ENCODE measurements at places on chromosomes 11 and 22.

DNA sequence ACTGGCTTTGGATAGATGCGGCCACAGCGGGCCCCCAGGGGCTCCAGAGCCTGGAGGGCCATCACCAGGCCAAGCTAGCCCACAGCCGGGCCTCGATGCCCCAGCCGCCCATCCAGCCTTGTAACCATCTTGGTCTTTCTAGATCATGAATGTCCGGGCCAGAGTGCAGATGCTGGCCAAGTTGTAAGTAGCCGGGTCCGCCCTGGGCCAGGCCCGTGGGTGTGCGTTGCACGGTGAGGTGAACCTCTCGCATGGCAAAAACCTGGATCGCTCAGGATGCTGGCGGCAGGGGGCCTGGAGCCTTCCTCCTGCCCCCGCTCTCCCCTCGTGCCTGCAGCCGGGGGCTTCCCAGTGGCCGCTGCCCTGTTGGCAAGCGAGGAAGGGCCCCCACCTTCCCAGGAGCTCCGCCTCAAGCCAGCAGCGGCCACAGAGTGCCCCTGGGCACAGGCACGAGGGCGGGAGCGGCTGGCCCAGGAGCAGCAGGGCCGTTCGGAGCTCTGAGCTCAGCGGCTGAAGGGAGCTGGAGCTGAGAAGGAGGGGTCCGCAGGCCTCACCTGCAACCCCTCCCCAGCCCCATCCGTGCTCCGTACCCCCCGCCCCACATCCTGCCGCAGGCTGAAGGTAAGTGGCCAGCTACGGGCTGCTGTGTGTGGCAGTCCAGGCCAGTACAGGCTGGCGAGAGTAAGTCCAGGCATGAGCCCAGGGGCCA lies 10.9 kb upstream of the MRPL23 start:
- no peaks in the 10 kb centered on the region for H3K36me3 ChIP-seq
- H3K27me3 ChIP-seq = no peaks in the 10 kb centered on the region
- no peaks in the 10 kb centered on the region for H3K4me1 ChIP-seq
- no peak for DNase-seq

DNA sequence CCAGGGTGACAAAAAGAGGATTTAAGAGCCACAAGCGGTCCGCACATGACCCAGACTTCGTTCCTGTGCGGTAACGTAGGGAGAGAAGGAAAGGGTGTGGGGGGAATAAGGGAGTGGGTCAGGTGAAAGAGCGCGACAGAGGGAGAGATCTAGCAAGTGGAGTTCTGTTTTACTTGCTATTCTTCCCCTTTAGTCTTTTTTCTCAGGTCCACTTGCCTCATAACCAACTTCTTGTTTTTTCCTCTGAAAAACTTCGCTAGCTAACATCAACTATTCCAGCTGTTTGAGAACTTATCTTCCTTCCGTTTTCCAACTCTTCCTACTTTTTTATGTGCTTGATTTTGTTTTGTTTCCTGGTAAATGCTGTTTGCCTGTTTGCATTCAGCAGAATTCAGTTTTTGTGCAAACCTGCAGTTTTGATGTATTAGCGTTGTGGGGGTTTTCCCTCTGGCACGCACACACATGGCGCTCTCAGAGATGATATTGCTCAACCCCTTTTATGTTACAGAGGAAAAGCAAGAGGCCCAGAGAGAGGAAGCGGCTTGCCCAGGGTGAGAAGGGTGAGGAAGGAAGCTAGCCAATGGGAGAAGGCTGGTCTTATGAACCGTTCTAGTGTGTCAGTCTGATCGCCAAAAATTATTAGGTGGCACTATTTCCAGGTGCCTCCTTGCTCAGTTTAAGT lies 592 bp upstream of the CTSC start:
- no peaks in the 10 kb centered on the region for H3K4me1 ChIP-seq
- no peaks in the 10 kb centered on the region for H3K27me3 ChIP-seq
- H3K27ac ChIP-seq = peak overlapping the region; percentile 93
- H3K4me3 ChIP-seq = peak overlapping the region; percentile 84

- no peak overlapping the region for H3K4me3 ChIP-seq
- H3K4me1 ChIP-seq = no peaks in the 10 kb centered on the region
These were observed 54.2 kb downstream of the DENND5A start for GRCh38 chr11:9210922-9211320.

- H3K27me3 ChIP-seq = no peaks in the 10 kb centered on the region
- H3K36me3 ChIP-seq = no peaks in the 10 kb centered on the region
- no peaks in the 10 kb centered on the region for H3K4me1 ChIP-seq
- no peak overlapping the region for H3K27ac ChIP-seq
These were observed 140.1 kb downstream of the ST3GAL4 start for GRCh38 chr11:126495281-126496220.

DNA sequence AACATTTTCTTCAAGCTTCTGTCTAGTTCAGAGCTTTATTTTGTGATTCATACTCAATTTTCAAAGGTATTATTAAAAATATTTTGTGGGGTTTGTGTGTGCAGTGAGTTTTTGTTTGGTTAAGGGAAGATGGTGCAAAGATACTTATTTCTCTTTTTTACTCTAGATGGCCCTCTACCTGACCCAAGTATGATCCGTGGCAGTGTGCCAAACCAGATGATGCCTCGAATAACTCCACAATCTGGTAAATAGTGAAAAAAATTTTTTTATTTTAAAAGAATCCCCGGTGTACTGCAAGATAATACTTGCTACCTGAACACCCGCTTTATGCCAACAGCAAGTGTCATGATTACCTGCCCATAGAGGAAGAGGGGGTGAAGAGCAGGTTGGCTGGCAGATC lies 54.2 kb downstream of the EP300 start:
- no peaks in the 10 kb centered on the region for H3K27me3 ChIP-seq
- DNase-seq = no peak
- H3K36me3 ChIP-seq = no peaks in the 10 kb centered on the region
- H3K4me3 ChIP-seq = no peak overlapping the region
- H3K27ac ChIP-seq = no peak overlapping the region

- H3K36me3 ChIP-seq = no peaks in the 10 kb centered on the region
- no peak overlapping the region for H3K27ac ChIP-seq
- no peak for DNase-seq
- no peaks in the 10 kb centered on the region for H3K4me1 ChIP-seq
- no peaks in the 10 kb centered on the region for H3K27me3 ChIP-seq
These were observed 73.1 kb downstream of the FBLN1 start for GRCh38 chr22:45575607-45576272.

- no peak overlapping the region for H3K4me3 ChIP-seq
- H3K27me3 ChIP-seq = no peaks in the 10 kb centered on the region
- no peak for DNase-seq
- no peaks in the 10 kb centered on the region for H3K4me1 ChIP-seq
These were observed 2.5 kb downstream of the CELF1 start for GRCh38 chr11:47550288-47551047.

DNA sequence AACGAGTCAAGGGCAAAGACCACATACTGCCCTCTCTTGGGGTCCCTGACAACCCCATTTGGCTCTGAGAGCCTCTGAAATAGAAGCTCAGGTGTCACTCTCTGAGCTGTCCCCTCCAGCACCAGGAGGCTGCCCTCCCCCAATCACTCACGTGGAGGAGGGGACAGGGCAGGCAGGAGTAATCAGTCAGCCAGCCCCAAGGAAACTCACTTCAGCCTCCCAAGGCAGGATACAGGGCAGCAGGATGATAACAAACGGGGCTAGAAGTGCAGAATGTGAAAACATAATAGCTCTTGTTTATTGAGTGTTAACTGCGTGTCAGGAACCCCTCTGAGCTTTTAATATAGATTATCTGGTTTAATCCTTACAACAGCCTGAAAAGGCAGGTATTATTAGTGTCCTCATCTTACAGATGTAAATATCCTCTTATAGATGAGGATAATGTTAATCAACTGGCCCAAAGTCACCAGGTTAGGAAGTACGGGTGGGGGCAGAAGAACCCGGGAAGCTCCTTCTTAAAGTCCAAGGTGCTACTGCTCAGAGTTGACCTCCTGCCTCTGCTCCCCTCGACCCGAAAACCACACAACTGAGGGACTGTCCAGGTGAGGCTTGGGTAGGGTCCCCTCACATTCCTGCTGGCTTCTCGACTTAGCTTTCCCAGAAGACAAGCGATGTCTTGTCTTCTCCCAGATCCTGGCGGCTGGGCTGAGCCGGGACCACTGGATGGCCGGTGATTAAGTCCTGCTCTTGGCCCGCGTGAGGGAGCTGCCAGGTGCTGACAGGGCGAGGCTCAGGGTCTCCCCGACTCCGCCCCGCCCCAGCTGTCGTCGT lies 2.7 kb downstream of the CHRM4 start:
- no peak overlapping the region for H3K27ac ChIP-seq
- peaks cover 15% of the 10 kb centered on the region for H3K4me1 ChIP-seq
- no peak overlapping the region for H3K4me3 ChIP-seq
- H3K27me3 ChIP-seq = no peaks in the 10 kb centered on the region

DNA sequence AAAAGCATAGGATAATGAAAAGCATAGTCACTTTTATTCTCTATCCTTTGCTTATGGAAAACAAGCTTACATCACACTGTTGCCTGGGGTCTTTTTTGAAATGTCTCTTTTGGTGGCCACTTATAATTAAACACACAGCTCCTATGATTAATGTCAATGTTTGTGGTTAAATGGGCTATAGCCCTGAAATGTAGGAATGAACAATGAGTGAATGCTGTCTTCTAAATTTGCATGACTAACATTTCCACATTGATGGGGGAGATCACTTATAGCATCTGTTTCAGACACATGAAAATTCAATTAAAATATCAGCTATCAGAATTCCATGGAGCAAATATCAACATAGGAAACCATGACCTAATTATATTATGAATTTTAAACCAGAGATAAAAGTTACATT lies 171.4 kb upstream of the FAT3 start:
- no peak overlapping the region for H3K27ac ChIP-seq
- no peaks in the 10 kb centered on the region for H3K27me3 ChIP-seq
- no peak for DNase-seq
- H3K4me1 ChIP-seq = no peaks in the 10 kb centered on the region
- H3K36me3 ChIP-seq = no peaks in the 10 kb centered on the region

GRCh38 chr22:49598338-49598737 lies 229.3 kb downstream of the BRD1 start:
- H3K4me1 ChIP-seq = no peaks in the 10 kb centered on the region
- no peak for DNase-seq
- no peak overlapping the region for H3K27ac ChIP-seq
- H3K4me3 ChIP-seq = no peak overlapping the region

DNA sequence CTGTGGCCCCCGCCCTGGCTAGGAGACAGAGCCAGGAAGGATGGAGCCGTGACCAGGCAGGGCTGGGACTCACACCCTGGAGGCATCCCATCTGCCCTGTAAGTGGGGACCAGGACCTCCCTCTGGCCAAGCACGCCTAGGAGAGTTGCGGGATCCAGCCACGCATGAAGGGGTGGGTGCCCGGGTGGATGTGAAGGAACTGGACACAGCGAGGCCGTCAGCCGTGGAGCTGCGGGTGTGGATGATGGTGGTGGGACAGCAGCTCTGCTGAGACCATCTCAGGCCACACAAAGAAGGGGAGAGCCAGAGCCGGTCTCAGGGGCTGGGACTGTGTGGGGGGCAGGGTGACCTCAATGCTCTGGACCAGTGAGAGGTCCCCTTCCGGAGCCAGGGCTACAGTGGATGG lies 746.4 kb downstream of the BRD1 start:
- H3K4me1 ChIP-seq = no peaks in the 10 kb centered on the region
- H3K27me3 ChIP-seq = no peaks in the 10 kb centered on the region
- DNase-seq = peak; percentile 23
- no peaks in the 10 kb centered on the region for H3K36me3 ChIP-seq
- no peak overlapping the region for H3K27ac ChIP-seq
- no peak overlapping the region for H3K4me3 ChIP-seq

- DNase-seq = no peak
- H3K27ac ChIP-seq = no peak overlapping the region
- H3K4me3 ChIP-seq = no peak overlapping the region
- no peaks in the 10 kb centered on the region for H3K27me3 ChIP-seq
- no peaks in the 10 kb centered on the region for H3K4me1 ChIP-seq
These were observed 6.2 kb downstream of the ROBO4 start for GRCh38 chr11:124891373-124891861.

- DNase-seq = peak; percentile 8
- no peaks in the 10 kb centered on the region for H3K36me3 ChIP-seq
- H3K4me3 ChIP-seq = no peak overlapping the region
- no peak overlapping the region for H3K27ac ChIP-seq
- no peaks in the 10 kb centered on the region for H3K27me3 ChIP-seq
- H3K4me1 ChIP-seq = no peaks in the 10 kb centered on the region
These were observed 132.3 kb downstream of the CRYBB2 start for GRCh38 chr22:25351631-25352293.

GRCh38 chr11:124890683-124891372 lies 6.8 kb downstream of the ROBO4 start:
- no peak for DNase-seq
- H3K27ac ChIP-seq = no peak overlapping the region
- H3K36me3 ChIP-seq = no peaks in the 10 kb centered on the region

DNA sequence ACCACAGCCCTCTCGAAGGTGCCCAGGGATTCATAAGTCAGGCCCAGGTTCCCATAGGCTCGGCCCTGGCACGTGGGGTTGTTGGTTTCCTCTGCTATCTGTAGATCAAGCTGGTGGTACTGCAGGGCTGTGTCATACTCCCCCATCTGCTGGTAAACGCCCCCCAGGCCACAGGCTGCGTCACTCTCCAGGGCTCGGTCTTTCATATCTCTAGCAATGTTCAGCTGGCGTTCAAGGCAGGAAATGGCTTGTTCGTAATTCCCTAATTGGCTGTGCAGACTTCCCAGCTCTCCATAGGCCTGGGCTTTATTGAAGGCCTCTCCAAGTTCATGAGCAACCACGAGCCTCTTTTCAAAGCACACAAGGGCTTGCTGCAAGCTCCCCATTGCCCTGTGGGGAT lies 186.4 kb upstream of the PITPNB start:
- DNase-seq = no peak
- H3K36me3 ChIP-seq = no peaks in the 10 kb centered on the region
- no peak overlapping the region for H3K4me3 ChIP-seq
- no peaks in the 10 kb centered on the region for H3K4me1 ChIP-seq

GRCh38 chr11:120173019-120173705 lies 35.2 kb upstream of the TRIM29 start:
- H3K27me3 ChIP-seq = peaks cover 8% of the 10 kb centered on the region
- no peaks in the 10 kb centered on the region for H3K36me3 ChIP-seq
- DNase-seq = no peak
- H3K4me3 ChIP-seq = no peak overlapping the region
- no peak overlapping the region for H3K27ac ChIP-seq

DNA sequence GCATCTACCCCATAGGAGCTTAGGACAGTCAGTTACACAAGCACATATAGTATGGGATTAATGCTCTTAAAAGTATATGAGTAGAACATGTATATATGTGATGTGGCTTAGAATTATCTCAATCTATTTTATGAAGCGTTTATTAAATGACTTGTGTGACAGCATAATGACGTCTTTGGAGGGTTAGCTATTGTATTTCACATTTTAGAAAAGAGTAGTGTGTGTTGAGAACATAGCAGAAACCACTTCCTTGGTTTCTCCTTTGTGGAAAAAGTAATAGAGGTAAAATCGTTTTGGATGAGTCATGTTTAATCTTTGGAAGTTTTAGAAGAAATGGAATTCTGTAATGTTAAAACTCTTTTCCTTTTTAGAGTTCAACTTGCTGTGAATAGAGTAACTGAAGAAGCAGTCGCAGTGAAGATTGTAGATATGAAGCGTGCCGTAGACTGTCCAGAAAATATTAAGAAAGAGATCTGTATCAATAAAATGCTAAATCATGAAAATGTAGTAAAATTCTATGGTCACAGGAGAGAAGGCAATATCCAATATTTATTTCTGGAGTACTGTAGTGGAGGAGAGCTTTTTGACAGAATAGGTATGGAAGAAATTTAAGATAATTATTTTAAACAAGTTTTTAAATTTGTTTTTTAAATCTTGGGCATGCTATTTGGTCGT lies 2.4 kb downstream of the CHEK1 start:
- no peak overlapping the region for H3K4me3 ChIP-seq
- H3K27ac ChIP-seq = no peak overlapping the region
- H3K4me1 ChIP-seq = no peaks in the 10 kb centered on the region
- H3K36me3 ChIP-seq = no peaks in the 10 kb centered on the region
